ENCODE measurements at places on chromosomes 1 and 21.

DNA sequence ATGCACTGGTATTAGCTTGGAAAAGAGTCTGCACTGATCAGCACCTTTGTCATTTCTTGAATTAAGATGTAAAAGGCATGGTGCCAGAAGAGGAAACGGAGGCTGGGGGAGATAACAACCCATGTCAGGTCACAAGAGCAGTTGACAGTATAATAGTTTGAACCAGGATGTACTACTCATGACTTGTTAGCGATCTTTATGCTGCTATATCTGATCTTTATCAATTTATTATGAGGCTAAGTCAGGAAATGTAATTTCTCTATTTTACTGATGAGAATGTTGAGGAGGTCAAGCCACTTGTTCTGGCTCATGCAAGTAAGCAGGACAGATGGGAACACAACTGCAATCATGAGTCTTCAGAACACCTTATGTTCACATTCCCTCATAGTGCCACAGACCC is 41.4 kb downstream of the RGS5 start:
- DNase-seq: no peak

DNA sequence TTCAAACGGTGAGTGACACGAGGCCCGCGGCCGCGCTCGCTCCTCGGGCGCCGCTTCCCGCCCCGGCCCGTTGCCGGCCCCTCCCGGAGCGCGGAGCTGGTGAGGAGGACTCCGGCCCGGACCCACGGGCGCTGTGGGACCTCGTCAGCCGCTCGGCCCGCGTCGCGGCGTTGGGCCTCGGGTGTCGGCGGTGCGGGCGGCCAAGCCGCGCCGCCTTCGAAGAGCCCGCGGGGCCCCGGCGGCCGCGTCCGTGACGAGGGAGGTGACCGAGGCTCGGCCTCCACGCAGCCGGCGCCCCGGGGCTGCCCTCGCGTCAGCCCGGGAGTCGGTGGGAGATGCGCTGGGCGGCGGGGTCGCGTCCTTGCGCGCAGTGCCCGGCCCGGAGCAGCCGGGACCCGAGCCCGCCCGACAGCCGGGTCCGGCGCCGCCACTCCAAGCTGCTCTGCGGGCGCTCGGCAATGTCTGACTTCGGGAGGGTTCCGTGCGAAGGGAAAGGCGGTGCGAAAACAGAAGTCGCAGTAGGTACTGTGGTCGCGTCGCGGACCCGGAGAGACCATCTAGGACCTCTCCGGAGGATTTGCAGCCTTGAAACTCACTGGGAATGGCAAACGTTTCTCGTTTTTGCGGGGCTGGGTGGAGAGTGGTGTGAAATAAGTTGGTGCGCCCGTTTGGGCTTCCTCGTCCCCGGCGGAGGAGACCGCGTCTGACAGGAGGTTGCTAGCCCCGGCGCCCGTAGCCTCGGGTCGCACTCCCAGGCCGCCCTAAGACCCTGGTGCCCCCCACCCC is 829 bp downstream of the SPEN start:
- no peak for DNase-seq

DNA sequence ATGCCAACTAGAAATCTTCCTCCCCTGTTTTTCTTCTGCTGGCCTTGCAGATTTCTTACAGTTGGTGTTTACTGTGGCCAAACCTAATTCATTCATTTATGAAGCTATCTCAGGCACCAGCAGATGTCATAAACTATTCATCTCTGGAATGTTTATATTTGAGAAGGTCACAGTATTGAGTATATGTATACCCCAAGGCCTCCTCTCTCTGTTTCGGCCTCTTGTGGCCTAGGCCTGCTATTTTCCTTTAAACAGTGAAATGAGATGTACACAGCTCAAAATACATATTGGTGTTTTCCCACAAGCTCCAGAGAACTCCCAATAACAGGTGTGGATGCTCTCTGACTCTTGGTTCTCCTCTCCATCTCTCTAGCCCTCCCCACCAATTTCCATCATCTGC is 520.7 kb upstream of the CAMK1G start:
- no peak for DNase-seq

DNA sequence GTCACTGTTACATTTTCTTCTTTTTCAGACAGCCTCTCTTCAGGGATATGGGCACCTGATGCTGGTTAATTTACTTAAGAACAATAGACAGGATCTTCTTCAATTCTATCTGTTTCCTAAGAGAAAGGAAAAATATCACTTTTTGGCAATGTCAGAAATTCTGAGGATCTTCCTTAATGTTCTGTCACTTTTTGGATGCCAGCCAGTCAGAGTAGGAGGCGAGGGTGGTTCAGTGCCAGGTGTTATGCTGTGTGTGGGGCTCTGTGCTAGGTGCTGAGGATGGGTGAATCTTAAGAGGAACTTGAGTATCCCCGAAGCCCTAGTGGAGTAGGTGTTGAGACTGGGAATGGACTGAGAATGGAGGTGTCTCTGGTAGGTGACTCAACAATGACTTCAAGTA is 133.5 kb downstream of the UCK2 start:
- no peak for DNase-seq

DNA sequence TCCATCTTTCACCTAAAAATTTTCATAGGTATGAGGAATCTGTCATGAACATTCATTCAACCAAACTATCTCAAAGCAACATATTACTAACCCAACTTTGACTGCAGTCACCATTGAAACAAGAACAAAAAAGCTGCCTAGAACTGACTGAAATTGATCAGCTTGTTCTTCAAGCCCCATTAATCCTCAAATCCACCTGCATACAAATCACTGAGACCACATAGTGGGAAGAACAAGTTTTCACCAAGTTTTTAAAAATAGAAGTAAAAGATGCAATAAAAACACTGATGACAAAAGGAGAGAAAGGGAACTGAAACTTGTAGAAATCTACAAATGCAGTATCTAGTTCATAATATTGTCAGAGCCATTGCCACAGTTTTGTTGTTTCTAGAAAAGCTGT is 6.1 kb downstream of the SORT1 start:
- DNase-seq: no peak

- no peak for DNase-seq
These were observed 456 bp downstream of the TOMM40L start for GRCh38 chr1:161226320-161226711.

- no peak for DNase-seq
These were observed 547.9 kb upstream of the ZP4 start for GRCh38 chr1:238438311-238439270.

GRCh38 chr1:87240661-87241285 is 87.9 kb upstream of the LMO4 start:
- DNase-seq: no peak

DNA sequence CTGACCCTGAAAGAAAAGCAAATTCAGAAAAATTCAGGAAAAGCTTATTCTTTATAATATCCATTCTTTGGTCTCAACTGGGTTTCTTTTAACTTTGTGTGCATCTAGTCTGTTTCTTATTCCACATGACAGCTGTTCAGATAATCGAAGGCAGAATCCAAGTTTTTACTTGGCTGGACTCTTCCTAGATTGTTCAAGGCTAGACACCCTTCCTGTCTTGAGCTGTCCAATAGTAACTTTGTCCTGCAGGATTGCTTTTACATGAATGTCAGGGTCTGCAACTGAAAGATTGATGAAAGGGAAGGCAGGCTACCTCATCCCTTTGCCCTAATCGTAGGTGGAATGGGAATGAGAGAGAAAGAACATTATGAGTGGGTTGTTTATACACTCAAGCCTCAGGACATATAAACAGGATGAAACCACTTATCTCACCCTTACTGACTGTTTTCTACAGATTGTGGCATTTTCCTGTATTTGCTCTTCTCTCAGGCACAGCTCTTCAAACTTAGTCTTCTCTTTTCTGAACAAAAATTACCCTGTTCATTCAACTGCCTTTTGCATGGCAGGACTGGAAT is 76.9 kb downstream of the LEPR start:
- no peak for DNase-seq

DNA sequence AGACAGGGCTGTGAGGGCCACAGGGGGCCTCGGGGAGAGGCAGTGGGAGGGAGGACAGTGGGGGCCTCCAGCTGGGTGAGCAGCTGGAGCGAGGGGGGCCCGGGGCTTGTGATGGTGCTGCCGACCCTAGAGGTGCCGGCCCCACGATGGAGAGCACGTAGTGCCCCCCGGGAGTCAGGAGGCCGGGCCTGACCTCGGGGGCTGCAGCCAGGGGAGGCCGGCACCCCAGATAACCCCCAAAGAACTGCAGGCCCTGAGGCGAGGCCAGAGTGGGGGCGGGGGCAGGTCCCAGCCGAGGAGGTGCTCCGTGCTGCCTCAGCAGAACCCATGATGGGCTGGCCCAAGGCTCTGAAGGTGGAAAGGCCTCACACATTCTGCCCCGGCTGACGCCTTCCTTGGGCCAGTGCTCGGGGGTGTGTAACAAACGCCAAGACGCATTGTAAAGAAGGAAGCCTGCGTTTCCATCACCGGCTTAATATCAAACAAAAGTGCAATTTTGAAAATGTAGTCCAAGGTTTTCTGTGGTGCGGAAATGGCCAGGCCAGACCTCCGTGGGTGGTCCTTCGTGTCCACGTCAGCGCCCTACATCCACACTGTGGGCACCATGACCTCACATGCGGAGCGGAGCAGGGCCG is 55.2 kb downstream of the COL6A1 start:
- DNase-seq: no peak

DNA sequence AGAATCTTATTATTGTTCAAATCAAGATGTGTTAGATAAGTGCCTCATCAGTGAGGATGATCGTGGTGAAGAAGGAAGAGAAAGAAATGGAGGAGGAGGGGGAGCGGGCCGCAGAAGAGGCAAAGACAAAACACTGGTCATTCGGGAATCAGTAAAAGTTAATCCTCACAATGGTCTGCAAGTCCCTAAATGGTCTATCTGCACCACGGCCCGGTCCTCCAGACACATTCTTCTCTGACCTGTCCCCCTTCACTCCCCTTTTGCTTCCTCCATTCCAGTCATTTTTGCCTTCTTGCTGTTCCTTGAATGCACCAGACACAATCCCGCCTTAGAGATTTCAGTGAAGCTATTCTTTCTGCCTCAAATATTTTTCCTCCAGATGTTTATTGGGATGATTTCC is 240.1 kb upstream of the ADGRL2 start:
- DNase-seq: no peak

DNA sequence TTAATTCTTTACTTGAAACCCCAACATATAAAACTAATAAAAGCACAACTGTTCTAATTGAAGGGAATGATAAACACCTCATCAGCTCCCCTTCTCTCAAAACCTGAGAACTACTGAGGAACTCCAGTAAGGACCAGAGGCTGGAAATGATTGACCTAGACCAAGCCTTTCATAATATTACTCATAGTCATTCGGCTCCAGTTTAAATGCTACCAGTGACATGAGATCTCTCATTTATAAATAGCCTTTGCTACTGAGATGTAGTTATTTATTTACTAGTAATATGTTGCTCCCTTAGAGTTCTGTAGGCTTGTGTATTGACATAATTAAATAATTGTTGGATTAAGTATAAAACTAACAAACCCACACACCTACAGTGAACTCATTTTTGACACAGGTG is 209.8 kb upstream of the PRMT6 start:
- DNase-seq: no peak

- no peak for DNase-seq
These were observed 45.4 kb downstream of the CD247 start for GRCh38 chr1:167472752-167473521.

DNA sequence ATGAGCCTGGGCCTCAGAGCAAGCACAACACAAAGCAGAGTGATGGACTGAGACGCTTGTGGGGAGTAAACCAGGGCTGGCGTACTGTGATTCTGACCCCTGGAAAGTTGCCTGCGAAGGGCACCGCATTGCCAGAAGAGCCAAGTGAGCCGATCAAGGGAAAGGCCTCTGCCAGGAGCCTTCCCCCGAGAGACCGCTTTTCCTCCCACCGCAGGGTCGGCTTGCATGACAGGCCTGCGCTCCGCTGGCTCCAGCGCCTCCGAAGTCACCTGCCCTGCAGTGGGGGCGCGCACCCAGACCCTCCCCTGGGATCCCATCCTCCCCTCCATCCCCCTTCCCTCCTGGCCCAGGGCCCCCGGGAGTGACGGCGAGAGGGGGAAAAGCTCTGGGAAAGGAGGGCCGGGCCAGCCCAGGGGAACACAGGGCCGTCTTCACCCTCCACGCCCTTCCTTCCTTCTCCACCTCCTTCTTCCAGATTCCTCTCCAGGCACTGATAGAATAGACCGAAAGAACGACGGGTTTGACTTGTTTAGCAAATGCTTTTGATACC is 165.0 kb downstream of the TRIM33 start:
- DNase-seq: no peak

- no peak for DNase-seq
These were observed 43.1 kb downstream of the GPR161 start for GRCh38 chr1:168093616-168094015.

GRCh38 chr1:54273092-54273794 is 73.3 kb downstream of the MRPL37 start:
- DNase-seq: no peak

DNA sequence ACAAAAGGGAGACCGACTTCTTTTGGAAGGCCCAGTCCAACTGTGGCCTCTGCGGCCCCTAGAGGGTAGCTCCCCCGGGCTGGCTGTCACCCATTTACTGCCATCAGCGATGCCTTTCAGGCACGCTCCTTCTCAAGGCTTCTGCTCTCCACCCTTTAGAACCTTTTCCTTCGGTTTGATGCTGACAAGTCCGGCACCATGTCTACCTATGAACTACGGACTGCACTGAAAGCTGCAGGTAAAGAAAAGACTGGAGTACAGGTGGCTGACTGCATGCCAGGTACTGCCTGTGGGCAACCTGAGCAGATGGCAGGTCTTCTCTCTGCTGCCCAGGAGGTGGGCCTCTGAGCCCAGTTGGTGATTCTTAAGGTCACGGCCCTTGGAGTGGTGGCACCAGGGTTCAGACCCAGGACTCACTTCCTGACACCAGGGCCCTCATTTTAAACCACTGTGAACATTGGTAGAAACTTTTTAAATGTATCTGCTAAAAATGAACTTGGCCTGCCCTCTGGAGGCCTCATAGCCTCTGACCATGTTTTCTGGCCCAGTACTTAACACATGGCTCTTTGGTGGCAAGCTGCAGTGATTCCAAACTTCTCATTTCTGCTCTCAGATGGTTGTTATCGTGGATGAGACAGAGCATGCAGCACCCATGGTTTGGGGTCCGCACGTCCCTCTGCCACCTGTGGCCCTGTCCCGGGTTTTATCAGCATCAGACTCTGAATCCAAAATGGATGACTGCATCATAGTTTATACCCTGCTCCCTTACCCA is 45.7 kb downstream of the CAPN9 start:
- DNase-seq: no peak

GRCh38 chr1:8456991-8457390 is 139.1 kb downstream of the SLC45A1 start:
- no peak for DNase-seq

DNA sequence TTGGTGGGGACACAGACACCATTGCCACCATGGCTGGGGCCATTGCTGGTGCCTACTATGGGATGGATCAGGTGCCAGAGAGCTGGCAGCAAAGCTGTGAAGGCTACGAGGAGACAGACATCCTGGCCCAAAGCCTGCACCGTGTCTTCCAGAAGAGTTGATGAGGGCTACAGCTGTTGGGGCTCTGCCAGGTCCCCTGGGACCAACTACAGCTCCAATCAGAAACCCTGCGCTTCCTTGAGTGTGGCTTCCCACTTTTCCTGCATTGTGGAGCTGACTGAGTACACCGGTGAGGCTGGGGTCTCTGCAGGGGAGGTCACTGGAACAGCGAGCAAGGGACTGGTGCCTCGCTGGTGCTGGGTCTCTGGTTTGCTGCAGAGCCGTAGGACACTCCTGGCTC is 4.5 kb downstream of the ADPRS start:
- DNase-seq: no peak

Data from bone marrow (tissue), 2 donors.